ENCODE measurements at places on chromosomes 5 and 9.

DNA sequence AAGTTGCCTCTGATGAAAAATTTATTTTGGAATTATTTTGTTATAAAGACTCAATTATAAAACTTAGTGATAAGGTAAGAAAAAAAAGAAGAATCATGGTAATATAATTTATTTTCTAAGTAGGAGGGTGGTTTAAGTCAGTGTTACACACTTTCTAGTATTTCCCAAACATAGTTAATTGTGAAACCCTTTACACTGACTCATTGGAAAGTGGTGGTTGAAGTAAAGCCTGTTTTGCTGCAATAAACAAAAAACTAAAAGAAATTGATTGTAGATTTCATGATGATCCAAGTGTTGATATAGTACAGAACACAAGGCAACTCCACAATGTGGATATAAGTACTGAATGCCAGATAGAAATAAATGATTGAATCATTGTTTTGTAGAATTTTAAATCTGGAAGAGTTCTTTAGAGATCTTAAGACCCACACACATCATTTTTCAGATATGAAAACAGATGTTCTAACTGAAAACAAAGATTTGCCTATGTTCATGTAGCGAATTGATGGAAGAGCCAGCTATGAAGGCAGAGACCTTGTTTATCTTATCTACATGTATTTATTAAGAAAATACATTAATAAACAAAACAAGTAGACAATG lies 539.8 kb downstream of the PRELID2 start:
- DNase-seq, result no peak

DNA sequence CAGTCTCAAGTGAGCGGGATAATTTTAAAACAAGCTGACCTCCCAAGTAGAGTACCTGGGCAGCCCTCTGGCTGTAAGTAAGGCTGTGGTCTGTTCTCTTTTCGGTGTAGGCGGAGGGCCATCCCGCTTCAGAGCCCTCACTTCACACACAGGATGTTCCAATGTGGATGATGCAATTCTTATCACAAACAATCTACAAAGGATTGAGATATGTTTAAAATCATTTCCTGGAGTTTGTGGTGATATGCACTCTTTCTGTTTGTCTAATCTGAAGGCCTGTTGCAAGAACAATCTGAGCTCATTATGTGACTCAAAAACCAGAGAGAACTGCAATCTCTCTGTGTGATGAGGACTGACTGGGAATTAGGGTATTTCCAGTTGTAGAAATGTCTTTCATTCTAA lies 42.5 kb downstream of the ITGA2 start:
- DNase-seq, result peak; percentile 15

DNA sequence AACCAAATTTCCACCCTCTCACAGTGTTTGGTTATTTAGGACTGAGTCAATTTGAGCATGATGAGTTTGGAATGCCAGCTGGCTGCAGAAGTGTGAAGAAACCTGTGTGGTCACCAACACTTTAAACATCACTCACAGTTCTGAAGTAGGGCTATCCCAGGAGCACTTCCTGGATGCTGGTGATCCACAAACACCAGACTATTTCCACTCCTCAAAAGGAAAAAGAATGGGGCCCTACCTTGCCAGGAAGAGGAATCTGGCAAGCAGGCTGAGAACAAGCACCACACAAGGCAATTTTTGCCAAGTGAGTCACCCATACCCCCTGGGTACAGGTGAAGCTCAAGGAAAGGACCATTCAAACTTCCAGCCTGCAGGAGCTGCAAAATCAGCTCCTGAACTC lies 294.2 kb upstream of the PTGER4 start:
- no peak for DNase-seq

DNA sequence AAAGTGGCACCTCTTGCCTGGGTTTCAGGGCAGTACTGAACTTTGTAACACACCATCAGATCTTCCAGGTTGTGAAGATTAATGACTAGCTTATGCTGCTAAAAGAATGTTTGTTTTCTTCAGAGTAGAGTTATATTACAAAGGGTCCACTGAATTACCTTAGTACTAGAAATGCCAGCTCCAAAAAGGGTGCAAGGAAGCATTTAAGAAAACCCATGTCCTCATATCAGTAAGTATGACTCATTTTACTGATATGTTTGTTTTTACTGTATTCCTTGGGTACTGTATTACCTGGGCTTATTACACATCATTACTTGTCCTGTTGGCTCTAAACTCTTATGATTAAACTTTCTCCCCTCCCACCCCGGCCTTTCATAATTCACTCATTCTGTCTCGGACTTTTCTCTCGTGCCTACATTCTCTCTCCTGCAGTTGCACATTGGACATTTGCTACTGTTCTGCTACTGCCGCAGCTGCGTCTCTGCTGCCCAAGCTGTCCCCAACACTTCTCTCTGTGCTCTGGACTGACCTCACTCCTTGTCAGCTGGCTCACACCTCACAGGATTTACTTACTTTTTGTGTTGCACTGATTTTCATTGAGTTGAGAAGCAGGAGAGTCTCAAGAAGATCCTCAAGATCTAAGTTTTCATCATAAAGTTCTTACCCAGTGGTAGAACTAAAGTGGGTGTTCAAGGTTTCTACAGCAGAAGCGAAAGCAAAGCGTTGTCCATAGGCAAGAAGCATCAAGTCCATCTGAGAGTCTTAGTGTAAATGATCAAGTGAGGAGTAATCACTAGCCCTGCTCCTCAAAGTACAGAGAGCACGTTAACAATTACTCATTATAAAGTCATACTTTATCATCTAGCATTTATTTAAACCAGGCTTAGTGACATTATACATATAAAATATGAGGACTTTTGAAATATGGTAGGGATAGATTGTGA lies 53.2 kb upstream of the C9orf72 start:
- DNase-seq, result no peak

GRCh38 chr5:155827949-155828348 lies 499.0 kb upstream of the SGCD start:
- DNase-seq, result no peak

- no peak for DNase-seq
Measured at GRCh38 chr5:30098940-30099339, 1094.5 kb upstream of the CDH6 start.

GRCh38 chr9:91028166-91028827 lies 226.7 kb downstream of the SYK start:
- DNase-seq, result no peak

DNA sequence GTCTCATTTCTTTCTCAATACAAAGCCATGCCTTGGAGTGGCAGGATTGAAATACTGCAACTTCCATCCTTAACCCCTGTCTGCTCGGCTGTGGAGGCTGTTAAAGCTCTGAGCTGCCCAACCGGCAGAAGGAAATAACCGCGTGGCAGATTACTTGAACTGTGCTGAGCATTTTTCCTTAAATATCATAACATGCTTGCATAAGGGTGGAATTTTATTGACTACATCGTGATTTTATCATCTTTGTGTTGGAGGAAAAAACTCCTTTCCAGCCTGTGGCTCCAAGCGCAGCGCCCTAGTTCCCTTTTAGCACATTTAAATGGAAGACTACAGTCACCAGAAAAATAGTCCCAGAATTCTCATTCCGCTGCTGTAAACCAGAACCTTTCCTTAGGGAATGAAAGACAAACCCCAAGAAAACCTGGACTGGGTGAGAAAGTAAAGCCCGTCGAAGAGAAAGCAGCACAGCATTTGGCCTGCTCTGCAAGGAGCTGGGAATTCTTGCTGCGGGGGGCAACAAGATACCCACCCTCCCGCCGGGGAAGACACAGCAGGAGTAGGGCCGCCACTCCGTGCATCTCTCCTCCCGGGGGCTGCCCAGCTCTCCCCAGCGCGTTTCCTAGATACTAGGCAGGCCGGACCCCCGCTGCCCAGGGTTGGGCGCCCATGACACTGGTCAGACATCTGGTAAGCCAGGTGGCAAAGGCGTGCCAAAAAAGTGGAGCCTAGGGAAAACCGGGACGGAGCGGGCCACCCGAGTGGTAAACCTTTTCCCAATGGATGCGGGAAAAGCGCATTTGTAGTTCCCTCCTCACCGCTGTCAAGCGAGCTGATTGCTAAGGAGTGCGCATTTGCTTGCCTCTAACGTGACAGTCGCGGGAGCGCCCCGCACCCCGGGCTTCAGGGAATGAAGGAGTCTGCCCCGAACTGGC lies 1.3 kb downstream of the SHC3 start:
- no peak for DNase-seq

GRCh38 chr9:30722065-30722464 lies 1662.4 kb upstream of the ACO1 start:
- DNase-seq, result no peak

DNA sequence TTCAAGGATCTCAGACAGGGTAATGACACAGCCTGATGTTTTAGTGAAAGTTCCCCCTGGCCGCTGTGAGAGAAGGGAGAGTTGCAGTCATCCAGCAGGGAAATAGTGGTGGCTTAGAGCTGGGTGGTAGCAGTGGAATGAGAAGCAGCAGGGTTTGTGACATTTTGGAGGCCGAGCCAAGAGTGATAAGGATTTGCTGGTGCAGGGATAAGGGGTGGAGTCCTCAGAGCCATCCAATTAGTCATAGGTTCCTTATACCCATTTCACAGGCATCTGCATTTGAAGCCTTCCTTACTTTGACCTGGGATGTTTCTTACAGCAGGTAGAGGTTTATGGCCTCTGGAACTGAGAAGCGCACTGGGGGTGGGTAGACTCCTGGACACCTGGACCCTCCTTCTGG lies 12.8 kb downstream of the JADE2 start:
- DNase-seq, result no peak

DNA sequence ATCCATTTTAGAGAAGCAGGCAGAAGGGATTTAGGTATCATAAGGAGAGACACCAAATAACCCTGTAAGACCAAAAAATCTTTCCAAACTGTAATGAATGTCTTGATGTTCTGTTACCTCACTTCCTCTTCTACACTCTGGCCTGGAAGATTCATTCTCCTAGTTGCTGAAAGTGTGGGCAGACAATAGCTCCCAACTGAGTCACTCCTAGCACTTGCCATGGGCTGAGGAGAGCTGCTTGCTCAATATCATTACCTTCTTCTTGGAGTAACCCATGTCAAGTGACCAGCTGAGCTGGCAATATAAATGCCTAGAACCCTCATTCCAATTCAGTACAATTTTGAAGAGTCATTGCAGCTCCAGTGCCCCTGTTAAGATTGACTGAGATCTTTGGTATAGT lies 1985.5 kb upstream of the CDH6 start:
- DNase-seq, result no peak

GRCh38 chr5:24110004-24110615 lies 534.7 kb downstream of the CDH10 start:
- DNase-seq, result peak; percentile 32

DNA sequence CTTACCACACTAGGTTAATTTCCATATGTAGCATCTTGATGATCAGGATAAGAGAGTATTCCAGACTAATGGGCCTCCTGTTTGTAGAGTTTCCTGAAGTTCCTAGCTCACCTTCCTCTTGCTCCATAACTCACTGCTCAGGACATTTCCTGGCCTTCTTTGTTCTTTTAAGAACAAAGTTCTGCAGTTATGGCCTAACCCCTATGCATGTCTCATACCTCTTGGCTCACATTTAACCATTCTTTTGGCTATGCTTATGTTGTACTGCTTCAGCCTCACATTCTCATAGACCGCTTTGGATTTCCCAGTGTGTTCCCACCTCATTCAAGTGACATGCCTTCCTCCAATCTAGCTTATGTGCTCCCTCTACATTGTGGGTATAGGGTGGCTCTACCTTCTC lies 40.5 kb upstream of the HMGCS1 start:
- DNase-seq, result no peak

- DNase-seq, result peak; percentile 34
Measured at GRCh38 chr5:146048994-146049703, 56.2 kb downstream of the PLAC8L1 start.

DNA sequence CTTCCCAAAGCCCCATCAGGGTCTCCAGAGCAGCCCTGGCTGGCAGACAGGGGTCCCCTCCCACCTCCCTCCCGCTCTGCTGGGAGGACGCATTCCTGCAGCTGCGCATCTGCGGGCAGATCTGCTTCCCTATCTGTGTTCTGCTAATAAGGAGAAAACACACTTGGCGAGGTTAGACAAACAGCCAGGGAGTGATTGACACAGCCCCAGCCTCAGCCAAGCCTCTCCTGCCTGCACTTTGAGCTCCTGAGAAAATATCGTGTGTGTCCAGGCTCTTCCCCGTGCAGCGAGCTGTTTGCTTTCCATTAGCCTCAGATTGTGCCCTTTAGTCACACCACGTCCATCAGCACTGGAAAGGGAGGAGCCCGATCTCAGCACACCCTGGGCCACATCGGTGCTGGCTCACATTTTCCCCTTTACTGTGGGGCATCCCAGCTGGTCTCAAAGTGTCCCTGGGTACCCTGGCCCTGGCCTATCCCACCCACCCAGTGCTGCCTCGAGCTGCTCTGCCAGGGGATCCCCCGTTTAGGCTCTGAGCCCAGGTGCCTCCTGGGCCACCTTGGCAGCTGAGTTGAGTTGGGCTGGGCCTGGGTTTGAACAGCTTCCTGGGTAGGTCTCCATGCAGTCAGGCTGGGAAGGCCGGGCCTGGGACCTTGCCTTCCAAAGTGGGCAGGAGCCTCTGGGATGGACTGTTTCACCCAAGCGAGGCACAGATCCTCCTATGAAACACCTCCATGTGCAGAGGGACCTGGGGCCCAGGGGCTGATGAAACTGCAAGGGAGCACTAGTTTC lies 61.1 kb downstream of the BARX1 start:
- no peak for DNase-seq

GRCh38 chr5:11894992-11895391 lies 9.3 kb downstream of the CTNND2 start:
- DNase-seq, result no peak

- no peak for DNase-seq
Measured at GRCh38 chr9:88237991-88238571, 99.8 kb upstream of the SPATA31C2 start.

- no peak for DNase-seq
Measured at GRCh38 chr9:106859957-106860720, 2.8 kb upstream of the ZNF462 start.

DNA sequence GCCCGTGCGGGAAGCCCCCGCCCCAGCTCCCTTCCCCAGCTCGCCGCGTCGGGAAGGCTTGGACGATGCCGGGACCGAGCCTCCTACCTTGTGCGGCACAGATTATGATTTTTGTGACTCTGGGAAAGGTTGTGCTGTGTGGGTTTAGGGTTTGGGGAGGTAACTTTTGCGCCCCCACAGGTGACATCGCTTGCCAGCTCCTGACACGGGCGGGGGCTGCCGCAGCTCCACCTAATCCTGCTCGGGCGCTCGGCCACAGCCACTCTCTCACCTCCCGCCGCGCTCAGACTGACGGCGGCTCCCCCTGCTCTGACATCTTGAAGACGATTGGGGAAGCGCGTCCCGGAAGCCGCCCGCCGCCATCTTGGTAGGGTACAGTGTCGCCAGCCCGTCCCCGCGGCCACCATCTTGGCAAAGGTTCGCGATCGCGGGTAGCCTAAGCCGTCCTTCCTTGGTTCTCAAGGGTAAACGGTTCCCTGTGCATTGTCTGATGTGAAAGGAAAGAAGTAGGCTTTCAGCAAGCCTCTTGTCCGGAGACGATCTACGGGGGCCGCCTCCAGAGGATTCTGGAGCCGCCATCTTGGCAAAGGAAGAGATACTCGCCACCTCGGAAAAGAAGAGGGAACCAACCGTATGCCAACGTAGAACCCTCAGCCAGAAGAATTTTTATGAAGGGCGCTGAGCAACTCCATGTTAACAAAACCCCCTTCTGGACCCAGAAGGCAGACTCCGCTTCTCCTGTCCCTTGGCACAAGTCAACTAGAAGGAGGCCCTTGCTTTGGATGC lies 1.8 kb upstream of the NR3C1 start:
- peak; percentile 87 for DNase-seq

- peak; percentile 54 for DNase-seq
Measured at GRCh38 chr5:16931334-16932110, 4.6 kb downstream of the MYO10 start.
